H1 (cell line): ENCODE measurements at places on chromosomes 2 and 18.

DNA sequence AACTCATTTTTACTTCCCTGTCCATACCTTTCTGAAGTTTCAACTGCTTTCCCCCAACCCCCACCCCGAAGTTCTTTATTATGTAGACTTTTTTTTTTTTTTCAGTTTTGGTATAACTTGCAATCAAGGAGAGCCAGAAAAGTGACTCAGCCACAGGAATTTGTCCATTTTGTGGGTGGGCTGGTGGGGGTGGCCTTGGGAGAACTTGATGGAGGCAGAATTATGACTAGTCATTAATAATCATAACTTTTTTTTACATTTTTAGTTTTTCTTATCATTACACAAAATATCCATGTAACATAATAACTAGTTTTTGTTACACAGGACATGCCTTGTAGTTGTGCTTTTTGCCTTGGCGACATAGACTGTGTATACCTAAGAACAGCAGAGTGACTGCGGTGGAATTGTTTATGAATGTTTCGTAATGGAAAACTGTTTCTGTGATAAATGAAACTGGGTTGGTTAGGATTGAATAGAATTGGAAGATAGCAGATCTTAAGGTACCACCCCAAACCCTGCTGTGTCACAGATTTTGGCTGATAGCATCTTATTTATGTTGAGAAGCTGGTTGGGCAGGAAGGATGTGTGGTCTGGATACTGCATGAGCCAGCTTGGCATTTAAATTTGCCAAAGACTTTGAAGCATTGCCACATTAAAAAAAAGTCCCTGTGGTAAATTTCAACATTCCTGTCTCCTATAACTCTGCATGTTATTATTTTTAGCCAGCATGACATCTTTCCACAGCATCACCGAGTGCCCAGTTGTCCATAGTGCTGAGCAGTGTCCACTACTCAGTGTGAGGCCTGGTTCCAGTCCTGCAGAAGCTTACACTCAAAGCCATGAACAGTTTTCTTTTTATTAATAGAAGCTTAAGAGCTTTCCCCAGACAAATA is 30.7 kb downstream of the LYPD6B start:
- DNase-seq = no peak

GRCh38 chr18:11654736-11655605 is 34.1 kb upstream of the GNAL start:
- peak; percentile 13 for DNase-seq

GRCh38 chr2:181954538-181954883 is 31.1 kb upstream of the PPP1R1C start:
- DNase-seq = no peak

DNA sequence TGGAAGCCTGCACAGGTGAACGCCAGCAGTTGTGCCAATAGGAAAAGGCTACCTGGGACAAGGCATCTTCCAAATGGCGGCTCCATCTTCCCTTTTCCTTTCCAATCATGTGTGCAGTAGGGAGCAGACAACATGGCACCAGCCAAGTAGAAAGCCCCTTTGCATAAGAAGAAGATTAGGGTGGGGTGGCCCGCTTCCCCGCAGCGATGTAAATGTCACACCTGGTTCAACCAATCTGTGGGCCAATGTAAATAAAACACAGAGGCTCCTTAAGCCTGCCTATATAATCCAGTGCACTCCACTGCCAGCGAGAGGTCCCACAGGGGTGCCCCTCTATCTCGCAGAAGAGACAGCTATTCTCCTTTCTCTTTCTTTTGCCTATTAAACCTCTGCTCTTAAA is 468.4 kb upstream of the CRIM1 start:
- no peak for DNase-seq

DNA sequence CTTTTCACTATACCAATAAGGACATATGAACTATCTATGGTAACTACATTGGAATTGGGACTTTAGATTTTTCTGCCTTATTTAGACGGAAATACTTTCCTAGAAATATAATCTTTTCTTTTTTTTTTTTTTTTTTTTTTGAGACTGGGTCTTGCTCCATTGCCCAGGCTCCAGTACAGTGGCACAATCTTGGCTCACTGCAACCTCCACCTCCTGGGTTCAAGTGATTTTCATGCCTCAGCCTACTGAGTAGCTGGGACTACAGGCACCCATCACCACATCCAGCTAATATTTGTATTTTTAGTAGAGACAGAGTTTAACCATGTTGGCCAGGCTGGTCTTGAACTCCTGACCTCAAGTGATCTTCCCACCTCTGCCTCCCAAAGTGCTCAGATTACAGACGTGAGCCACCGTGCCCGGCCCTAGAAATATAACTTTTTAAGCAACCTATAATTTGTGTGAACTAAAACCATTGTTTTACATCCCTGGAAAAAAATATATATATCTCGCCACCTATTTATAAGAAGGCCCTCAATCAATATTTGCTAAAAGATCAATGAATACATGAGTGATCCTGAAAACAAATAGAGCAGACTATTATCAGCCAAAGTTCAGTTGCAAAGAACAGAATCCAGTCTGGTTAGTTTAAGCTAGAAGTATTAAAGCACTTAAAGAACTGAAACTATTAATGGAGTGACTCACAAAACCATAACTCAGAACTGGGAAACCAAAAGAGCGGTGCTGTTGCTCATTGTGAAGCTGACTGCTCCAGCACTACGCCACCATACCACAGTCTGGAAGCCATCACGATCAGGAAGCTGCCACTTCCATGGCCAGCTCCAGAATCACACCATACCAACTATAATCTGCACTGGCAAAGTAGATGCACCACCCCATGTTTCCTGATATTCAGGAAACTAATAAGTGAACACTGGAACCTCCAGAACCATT is 8.4 kb upstream of the HNRNPLL start:
- no peak for DNase-seq

GRCh38 chr2:211437396-211437795 is 881.0 kb downstream of the CPS1 start:
- DNase-seq = no peak

GRCh38 chr2:146764301-146764700 is 1080.5 kb upstream of the ACVR2A start:
- no peak for DNase-seq

DNA sequence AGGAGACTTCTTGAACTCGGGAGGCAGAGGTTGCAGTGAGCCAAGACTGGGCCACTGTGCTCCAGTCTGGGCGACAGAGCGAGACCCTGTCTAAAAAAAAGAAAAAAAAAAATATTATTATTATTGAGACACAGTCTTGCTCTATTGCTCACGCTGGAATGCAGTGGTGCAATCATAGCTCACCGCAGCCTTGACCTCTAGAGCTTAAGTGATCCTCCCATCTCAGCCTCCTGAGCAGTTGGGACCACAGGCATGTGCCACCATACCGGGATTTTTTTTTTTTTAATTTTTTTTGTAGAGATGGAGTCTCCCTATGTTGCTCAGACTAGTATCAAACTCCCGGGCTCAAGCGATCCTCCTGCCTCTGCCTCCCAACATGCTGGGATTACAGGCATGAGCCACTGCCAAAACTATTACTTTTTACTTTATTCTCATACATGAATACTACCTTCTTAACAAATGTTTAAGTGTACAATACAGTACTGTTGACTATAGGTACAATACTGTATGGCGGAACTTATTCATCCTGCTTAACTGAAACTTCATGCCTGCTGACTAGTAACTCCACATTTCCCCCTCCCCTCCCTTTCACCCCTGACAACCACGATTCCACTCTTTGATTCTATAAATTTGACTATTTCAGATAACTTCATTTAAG is 15.5 kb downstream of the FBXO11 start:
- no peak for DNase-seq

- no peak for DNase-seq
Measured at GRCh38 chr2:241873081-241873802, 3.7 kb downstream of the RTP5 start.

DNA sequence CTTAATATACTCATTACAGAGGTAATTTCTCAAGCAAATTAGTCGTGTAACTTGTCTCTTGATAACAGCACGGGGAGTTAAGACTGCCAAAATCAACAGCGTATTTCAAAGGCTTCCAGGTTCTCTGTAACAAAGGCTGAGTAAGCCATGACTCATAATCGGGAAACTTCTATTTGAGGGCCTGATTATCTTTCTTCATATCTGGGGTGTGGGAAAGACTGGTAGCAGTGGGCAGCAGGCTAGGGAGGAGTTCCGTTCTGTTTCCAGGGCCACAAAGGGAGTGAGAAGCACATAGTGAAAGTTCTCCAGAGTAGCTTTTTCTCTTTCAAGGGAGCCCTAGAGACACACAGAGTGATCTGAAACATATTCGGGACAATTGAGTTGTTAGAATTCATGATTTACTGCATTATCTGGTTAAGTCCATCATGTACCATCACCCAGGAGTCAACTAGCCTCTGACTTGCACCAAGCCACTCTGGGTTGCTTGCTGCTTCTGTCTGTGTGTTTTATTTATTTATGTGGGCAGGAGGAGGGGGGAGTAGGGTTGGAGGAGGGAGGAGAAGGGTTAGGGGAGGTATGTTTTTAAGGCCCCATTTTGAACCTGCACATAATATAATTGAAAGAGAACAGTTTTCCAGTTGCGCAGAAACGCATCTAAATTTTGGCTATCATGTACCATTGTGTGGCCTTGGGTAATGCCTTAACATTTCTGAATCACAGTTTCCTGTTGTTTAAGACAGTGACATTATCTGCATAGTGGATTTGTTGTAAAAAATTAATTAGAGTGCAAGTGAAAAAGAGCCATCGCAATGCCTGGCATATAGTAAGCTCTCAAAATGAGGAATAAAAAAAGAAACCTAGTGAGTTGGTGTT is 80.5 kb upstream of the ITPRID2 start:
- no peak for DNase-seq

DNA sequence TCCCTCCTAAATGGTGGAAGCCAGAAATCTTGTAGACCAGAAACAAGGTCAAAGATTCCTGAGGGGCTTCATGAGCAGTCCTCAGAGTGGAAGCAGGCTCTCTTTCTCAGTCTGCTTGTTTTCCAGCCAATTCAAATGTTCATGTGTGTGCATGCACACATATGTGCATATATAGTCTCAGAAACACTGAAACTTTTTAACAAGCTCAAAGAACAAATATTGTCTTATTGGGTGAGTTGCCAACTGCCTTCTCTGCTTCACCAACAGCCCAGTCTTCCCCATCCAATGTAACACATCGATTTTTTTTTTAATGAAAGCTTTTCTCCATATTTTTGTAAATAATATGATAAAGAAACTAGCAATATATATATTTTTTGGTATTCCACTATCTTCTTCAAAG is 3.7 kb downstream of the CACNB4 start:
- no peak for DNase-seq

GRCh38 chr2:88451811-88452564 is 505 bp downstream of the FOXI3 start:
- DNase-seq = peak; percentile 76

GRCh38 chr2:80519699-80520291 is 215.2 kb upstream of the LRRTM1 start:
- no peak for DNase-seq

- no peak for DNase-seq
Measured at GRCh38 chr2:103738108-103738507, 976.3 kb downstream of the TMEM182 start.

GRCh38 chr2:196291426-196291825 is 120.0 kb upstream of the STK17B start:
- DNase-seq = no peak

DNA sequence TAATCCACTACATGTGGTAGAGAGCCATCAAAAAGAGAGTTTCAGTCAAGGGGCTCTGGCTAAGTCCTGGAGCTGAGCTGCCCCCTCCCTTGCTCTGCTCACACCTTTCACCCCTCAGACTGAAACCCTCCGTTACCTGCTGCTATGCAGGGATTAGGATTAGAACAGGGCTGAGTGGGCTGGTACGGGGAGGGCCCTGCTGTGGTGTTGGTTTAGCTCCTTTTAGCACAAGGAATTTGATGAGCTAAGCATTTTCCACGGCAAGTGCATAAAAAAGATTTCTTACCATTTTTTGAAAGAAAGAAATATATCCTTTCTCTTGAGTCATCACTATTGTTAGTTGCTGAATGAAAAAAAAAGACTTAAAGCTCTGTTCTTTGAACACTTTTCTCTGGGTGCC is 46.3 kb downstream of the TCF7L1 start:
- DNase-seq = no peak

GRCh38 chr18:76712511-76713140 is 109.7 kb upstream of the ZNF236 start:
- no peak for DNase-seq

- DNase-seq = no peak
Measured at GRCh38 chr2:31476511-31477180, 62.1 kb upstream of the XDH start.

- DNase-seq = no peak
Measured at GRCh38 chr2:150859162-150859561, 371.7 kb upstream of the RND3 start.

DNA sequence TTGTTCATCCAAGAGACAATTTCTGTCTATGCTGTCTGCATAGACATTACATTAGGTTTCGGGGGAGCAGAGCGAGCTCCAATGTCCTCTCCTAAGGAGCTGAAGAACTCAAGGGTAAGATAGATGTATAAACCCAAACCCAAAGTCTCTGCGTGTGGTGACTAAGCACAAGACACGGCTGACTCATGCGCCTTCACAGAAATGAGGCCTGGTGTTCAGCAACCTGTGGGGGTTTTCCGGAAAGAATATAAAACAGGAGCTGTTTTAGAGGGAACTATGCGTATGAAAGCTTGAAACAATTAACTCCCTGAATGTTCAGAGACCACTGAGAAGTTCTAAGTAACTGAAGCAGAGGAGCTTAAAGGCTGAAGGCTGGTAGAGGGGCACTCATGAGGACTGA is 154.7 kb downstream of the SOX11 start:
- no peak for DNase-seq

- no peak for DNase-seq
Measured at GRCh38 chr2:176566961-176567360, 297.7 kb downstream of the MTX2 start.

- DNase-seq = no peak
Measured at GRCh38 chr2:151020411-151020810, 241.3 kb downstream of the RBM43 start.

DNA sequence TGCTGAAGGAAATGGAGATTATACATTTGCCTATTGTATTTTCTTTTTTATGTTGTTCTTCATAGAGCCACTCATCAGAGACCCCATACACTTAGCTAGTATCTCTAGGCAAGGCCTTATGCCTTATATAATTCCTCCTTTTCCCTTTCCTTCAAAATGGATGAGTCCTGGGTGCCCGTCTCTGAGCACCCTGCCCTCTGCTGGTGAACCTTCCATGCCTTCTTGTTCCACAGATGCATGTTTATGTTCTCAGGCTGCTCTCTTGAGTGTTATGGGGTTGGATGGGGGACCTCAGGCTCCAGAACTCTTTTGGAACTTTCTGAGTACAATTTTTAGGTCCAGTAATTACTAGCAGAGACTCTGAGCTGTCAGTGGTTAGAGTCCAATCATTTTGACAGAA is 368.6 kb upstream of the SPRED2 start:
- DNase-seq = no peak
